ENCODE measurements at places on chromosomes 5 and 9.

- no peak for DNase-seq
Observed at GRCh38 chr9:105144076-105144475, 100.4 kb upstream of the SLC44A1 start.

DNA sequence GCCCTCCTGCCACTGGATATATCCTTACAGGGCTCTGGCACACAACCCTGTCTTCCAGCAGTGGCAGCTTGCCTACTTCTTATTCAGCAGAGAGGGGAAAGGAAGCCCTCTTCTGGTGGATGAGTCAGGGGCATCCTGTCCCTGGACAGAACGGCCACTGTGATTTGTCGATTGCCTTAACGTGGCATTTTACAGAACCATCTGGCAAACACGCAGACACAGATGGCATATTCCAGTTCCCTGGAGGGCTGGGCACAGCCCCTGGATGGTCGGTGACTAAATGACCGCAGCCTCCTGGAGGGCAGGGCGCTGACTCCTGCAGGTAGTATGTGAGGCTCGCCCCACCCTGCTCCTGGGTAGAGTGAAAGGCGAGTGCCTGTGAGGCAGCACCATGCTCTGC, 62.1 kb downstream of the DCP2 start:
- no peak for DNase-seq

DNA sequence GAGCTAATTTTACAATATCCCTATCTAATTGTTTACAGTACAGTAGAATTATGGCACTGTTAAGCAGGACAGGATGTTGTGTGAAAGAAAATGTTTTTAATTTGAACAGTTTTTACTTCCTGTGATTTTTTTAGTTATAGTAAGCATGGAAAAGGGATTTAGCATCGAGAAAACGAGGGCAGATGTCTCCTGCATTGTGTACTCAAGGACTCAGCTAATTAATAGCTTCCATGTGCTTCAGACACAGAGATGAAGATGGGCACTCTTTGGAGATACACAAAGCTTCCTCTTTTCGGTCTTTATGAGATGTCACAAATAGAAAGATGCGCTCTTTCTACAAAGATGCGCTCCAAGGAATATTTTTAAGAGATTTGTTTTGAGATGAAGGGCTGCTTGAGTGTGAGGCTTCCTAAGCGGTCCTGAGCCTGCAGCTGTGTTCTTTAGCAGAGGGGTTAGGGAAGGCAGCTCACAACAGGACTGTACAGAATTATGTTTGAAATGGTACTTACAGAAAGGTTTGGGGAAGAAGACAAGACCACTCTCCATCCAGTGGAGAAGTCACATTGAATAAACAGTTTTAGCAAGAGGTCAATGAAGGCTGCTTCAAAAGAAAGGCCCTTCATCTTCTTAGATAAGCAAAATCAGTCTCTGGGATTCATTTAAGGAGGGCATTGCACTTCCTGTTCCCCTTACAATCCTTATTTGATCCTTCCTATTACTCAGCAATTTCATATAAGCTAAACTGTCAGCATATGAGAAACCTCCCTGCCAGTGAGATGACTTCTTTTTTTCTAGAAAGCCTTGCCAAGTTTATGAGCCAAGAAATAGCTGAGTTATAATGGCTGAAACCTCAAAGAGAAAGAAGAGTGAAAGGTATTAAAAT, 311.5 kb downstream of the EFNA5 start:
- no peak for DNase-seq

DNA sequence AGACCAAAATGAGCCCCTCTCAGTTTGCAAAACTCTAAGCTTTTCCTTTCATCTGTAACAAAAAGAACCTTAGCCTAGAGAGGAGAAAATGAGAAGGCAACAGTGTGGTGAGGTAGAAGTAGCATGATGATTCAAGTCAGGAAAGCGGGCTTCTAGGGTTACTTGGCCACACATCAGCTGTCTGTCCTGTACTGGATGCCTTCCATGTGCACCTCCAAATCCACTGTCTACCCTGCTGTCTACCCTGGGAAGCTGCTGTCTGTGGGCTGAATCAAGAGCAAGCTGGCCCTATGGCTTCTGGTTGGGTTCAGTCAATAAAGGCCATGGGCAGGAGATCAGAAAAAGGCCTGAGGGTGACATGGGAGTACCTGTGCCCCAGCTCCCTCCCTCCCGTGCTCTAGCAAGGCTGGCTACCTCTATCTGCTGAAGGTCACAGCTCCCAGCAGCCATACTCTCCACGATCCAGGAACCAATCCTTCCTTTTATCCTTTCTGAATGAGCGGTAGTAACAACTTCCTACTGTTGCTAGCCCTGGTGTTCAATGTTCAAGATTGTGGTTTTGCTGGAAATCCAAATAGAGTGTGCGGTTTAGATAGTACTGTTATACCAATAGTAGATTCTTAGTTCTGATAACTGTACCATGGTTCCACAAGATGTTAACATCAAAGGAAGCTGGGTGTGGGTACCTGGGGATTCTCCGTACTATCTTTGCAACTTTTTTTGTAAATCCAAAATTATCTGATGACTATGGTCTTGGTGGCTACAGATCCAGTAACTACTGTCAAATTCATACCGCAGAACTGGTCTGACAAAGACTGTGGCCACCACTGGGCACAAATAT, 191.0 kb downstream of the ESM1 start:
- no peak for DNase-seq

DNA sequence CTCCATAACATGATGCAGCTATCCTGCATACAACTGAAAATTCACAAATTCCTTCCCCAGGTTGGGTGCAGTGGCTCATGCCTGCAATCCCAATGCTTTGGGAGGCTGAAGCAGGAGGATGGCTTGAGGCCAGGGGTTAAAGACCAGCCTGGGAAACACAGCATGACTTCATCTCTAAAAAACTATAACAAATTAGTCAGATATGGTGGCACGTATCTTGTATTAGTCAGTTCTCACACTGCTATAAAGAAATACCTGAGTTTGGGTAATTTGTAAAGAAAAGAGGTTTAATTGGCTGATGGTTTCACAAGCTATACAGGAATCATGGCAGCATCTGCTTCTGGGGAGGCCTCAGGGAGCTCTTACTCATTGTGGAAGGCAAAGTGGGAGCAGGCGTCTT, 56.4 kb upstream of the DAPK1 start:
- DNase-seq, result no peak

DNA sequence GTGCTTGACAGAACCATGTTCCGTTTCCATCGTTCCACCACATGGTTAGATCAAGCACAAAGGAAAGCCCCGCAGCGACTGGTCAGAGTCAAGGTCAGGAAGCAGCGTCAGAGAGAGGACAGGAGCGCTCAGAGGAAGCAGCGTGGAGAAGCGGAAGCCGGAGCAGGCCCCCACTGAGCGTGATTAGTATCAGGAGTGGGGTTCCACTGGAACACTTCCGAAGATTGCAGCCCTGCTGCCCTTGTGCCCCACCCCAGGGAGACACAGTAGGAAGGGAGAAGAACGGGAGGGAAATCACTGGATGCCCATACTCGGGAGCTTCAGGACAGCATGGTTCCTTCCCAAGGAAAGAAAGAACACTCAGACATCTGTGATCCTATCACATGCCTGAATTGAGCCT, 189.0 kb upstream of the PANK3 start:
- no peak for DNase-seq
